ENCODE measurements at places on chromosomes 16 and 17.

DNA sequence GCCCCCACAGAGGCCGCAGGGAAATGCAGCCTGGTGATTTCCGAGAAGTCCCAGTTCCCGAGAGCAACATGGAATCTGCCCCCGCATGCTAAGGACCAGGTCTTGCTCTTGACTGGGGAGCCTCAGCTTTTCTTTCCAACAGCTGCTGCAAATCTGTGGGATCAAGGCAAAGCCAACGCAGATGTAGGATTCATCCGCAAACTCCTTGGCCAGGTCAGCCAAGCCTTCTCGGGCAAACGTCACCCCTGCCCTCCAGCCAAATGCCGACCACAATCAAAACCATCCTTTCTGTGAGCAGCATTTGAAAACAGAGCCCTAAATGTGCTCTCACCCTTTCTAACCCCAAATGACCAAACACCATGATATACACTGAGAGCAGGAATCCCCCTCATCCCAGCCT lies 54.0 kb downstream of the MRM3 start:
- DNase-seq = no peak

GRCh38 chr16:58577141-58577540 lies 52.5 kb downstream of the CNOT1 start:
- DNase-seq = no peak

DNA sequence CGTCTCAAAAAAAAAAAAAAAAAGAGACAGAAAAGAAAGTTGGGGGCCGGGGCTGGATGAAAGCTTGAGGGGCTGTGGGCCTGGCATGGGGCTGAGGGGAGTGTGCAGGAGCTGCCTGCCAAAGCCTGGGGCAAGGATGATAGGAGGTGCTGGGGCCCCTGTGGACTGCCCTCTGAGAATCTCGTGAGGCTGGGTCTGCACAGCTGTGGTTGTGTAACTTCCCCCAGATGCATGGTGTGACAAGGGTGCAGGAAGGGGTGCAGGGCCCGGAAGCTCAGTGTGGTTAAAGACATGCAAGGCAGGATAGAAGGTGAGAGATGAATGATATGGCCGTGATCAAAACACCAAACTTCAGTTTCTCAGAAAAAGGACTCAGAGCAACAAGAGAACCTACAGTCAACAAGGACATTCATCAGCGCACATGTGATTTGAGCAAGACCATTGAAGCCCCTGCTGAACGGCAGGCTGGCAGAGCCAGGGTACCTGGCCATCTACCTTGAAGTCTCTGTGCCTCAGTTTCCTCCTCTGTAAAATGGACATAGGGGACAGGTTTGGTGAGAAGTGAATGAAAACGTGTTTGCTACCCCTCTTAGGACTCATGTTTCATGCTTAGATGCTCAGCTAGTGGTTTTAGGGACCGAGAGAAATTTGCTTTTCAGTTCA lies 9.6 kb downstream of the IL32 start:
- DNase-seq = peak; percentile 93

- DNase-seq = no peak
These were observed 15.9 kb upstream of the DOK4 start for GRCh38 chr16:57502048-57502775.

- DNase-seq = peak; percentile 12
These were observed 91.8 kb downstream of the RGS9 start for GRCh38 chr17:65228734-65229620.

- DNase-seq = no peak
These were observed 92.4 kb upstream of the HSBP1 start for GRCh38 chr16:83715217-83715920.

GRCh38 chr17:44324092-44324570 lies 492 bp downstream of the SLC25A39 start:
- DNase-seq = no peak
